ENCODE measurements at places on chromosomes 4 and X. TPM values are rescaled to one million over a fixed set of nuclear protein-coding genes. Genes with fewer than 3 reads are reported as not detected.

TECRL gene
- total RNA-seq = not detected

PAGE1 gene
- not detected for total RNA-seq

SERPINA7 gene
- not detected for total RNA-seq

CT83 gene
- not detected for total RNA-seq

TLR10 gene
- 0.26 TPM for total RNA-seq

NXF3 gene
- not detected for total RNA-seq

BCORL1 gene
- total RNA-seq = 15.4 TPM

Data from activated naive CD8-positive, alpha-beta T cell treated with anti-CD3 and anti-CD28 coated beads, Interleukin-2, amount 10 ng/mL, durations not matched to agents 7 days and 5 days (primary cell).